ENCODE measurements at places on chromosomes 5 and 9.

DNA sequence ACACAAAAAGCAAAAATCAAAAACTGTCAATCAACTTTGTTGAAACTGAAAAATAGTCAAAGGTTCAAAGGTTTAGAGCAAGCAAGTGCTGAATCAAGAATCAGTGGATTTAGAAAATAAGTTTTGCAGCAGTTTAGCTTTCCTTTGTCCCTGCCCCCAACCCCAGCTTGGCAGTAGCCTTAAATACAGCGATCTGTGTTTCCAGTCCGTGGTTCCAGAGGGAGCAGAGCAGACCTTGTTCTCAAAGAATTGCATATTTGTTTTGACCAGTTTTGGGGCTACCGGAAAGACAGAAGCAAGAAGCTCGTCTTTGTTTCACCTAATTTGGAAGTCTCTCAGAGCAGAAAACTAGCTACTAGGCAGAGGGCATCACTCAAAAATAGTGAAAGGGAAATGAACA lies 57.2 kb upstream of the PRDM9 start:
- no peak for DNase-seq

DNA sequence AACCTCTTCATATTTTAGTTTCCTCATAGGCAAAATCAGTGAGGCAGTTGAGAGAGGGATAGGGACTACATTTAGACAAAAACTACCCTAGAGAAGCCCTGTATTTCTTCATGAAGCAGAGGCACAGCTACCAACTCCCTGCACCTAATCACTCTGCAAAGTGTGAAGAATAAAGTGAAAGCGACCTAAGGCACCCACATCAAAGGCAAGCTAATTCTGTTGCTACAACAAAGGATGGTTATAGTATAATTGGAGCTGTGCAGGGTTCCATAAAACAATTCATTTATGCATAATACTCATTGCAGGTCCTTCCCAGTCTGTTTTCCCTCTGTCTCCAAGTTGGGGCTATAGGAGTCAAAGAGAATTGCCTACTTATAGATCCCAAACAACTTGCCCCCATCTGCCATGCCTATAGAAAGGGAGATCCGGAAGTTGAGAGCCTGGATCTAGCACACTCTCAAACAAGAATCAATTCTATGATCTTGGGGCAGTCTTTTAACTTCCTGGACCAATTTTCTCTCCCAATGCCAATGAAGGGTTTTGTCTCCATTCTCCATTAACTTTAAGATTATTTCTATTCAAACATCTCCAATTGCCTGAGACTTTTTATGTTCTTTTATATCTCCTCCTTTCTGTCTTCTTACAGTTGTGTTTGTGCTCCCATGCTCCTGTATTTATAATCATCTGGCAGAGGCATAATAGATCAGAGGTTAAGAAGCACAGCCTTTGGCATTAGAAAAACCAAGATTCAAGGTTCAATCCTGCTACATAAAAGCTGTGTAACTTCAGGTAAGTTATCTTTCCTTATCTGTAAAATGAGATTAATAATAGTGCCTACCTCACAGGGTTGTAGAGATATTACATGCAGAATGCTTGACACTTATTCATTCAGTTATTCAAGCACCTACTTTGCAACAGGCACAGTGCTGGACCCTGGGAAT lies 56.0 kb upstream of the PTGER4 start:
- DNase-seq: no peak

DNA sequence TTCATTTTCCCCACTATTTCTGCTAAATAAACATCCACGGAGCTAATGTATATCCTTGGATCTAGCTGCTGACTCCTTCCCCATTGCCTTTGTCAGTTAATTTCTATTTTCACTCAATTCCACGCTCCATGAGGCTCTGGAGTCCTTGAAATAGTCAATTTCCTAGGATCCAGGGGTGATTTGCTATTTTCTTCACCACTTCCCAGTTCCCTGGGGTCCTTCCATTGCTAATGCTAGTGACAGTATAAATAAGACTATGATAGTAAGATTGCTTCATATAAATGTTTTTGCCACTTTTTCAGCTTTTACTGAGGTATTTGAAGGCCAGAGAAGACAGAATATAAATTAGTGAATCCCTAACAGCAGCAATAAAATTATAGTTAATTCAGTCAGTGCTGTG lies 13.1 kb downstream of the TSSK1B start:
- DNase-seq: no peak

GRCh38 chr9:127446713-127447415 lies 4.3 kb downstream of the RPL12 start:
- no peak for DNase-seq

- no peak for DNase-seq
These were observed 45.0 kb downstream of the DBH start for GRCh38 chr9:133680976-133681657.

DNA sequence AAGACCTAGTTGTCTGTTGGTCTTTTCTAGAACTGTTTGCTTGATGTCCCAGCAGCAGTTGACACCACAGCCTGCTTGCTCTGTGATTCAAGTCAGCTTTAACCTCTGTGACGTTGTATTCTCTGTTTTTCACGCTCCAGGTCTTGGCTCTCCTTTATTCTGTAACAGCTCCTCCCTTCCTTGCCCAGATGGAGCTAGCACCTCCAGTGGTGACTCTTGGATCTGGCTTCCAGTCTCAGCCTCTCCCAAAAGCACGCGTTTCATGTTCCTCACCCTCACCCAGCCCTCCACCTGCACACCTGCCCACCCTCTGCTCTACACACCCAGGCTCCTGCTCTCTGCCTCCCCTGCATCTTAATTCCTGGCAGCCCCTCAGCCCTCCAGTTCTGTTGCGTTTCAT lies 50.6 kb downstream of the DMRT1 start:
- no peak for DNase-seq

DNA sequence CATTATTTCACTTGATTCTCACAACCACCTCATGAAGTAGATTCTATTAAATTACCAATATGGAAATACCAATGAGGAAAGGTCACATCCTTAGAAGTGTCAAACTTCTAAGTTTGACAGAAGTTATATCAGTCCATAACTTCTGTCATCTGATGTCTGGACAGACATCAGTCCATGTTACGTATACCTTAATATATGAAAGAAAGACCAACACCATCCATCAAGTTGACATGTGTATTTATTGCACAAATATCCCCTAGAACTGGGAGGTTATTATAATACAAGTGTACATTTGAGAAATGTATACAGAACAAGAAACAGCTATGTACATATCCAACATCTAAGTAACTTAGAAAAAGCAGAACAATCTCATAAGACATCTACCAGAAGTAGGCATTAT lies 6.5 kb upstream of the RAPGEF6 start:
- no peak for DNase-seq

DNA sequence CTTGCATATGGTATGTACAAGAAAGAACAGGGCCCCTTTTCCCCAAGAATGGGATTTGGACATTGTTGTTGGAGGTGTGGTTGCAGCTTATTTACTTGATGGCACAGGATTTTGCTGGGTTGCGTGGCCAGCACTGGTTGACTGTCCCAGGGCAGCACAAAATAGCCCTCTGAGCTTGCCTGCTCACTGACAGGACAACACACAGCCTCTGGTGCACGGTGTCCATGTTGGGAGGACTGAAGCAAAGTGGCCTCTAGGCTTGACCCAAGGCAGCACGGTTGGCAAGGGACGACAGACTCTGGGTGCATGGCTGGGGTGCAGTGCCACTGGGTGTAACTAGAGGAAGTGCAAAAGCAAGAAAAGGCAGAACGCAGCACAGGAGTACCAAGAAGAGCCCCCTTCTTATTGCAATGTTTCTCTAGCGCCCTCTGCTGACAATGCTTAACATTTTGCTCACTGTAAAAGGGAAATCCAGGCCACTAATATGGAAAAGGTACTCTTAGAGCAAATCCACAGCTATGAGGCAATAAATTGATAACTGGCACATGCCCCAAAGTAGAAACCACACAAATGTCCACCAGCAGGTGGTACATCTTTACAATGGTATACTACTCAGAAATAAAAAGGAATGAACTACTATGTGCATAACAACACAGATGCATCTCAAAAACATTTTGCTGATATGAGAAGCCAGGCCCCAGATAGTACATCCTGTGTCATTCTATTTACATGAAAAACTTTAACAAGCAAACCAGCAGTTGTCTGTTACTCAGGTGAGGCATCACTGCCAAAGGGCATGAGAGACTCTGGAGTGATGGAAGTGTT lies 47.4 kb upstream of the BARX1 start:
- DNase-seq: peak; percentile 73

- no peak for DNase-seq
These were observed 1.6 kb upstream of the OXCT1 start for GRCh38 chr5:41871852-41872251.

- no peak for DNase-seq
These were observed 18.5 kb upstream of the TCERG1 start for GRCh38 chr5:146428658-146429057.

DNA sequence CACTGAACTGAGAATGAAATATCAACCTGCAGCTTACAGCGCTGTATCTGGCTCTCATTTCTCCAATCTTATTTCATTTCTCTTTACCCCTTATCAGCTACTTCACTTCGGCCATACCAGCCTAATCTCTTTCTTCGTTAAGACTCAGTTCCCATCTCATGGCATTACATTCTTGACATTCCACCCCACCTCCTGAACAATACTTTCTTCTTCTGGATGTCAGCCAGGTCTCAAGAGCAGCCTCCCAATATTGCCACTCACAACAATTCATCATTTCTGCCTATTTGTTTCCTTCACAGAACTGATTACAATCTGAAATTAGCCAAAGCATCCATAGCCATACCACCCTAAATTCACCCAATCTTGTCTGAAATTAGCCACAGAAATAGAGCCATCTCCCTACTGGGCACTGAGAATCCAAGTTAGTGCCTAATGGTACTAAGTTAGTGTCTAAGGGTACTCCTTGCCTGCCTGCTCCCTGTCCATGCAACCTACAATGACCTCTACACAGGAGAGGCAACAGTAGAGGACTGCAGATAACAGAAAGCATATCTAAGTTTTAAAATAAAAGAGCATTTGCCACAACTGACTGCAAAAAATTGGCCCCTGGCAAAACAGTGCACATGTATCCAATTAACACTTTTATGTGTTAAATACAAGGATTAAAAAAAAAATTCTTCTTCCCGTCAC lies 35.2 kb downstream of the SETX start:
- no peak for DNase-seq

DNA sequence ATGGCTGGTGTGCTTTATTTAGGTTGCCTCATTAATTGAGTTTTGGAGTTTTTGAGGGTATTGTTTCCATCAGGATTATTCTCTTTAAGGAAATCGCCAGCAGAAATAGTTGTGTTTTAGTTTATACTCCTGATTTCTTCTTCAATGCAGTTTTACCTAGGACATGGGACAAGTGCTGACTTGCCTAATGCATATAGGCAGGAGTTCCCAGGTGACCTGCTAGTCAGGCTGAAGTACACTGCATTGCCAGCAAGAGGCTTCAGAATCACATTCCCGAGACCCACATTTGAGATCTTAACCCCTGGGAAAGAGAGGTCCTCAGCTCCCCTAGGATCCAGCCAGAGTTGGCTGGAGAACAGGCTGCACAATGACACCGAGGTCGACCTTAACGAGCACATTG lies 1.5 kb upstream of the OR1N2 start:
- DNase-seq: no peak

GRCh38 chr9:72526901-72527800 lies 5.7 kb downstream of the TMC1 start:
- DNase-seq: no peak

DNA sequence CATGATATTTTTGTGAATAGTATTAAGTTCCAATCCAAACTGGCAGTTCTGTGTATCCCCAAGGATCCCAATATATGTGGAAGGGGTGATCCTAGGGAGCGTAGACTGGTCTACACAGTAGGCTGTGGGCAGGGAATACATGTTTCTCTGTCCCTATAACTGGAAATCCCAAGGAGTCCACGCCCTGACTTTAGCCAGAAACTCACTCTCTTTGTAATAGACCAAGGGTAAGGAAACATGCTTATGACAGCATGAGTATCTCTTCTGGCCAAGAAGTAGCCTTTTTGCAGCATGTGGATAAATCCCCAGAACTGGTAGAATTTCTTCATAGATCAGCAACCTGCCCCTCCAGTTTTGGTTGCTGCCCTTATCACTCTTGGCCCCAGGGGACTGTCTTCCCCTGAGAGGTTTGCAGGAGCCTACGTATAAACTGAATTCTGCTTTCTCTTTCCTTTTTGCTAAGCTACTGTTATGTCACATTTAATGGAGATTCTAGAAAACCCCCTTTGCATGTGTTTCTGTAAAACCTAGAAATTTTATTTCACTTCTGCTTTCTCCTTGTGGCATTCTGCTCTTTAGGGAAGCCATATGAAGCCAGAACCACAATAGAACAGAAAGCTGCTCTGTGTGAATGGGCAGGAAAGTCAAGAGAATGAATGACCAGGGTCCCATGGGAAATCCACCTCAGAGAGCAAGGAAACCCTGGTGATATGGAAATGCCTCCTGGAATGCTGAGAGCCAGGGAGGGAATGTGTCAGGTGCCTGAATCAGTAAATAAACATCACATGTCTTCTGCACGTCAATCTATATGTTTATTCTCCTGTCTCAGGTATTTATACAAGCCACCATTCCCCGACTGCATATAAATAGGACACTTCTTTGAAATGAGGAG lies 3.5 kb downstream of the IFNA2 start:
- DNase-seq: no peak

GRCh38 chr5:78594610-78595457 lies 53.7 kb downstream of the LHFPL2 start:
- no peak for DNase-seq

GRCh38 chr5:51664491-51665250 lies 281.4 kb downstream of the ISL1 start:
- DNase-seq: no peak

GRCh38 chr5:142170254-142170953 lies 61.8 kb downstream of the NDFIP1 start:
- no peak for DNase-seq

DNA sequence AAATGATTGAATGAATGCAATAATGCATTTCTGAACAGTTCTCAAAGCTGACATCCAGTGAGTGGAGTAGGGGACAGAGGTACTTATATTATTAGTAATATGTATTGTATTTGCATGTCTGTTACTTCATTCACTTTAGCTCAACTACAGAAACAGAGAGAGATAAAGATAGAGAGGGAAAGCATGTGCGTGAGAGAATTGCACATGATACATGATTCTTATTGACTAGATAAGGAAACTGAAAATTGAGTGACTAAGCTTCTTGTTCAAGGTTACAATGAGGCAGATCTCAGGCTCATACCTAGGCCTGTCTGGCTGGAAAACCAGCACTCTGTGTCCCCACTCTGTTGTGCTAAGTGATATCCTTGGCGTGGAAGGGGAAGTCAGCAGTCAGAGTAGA lies 337.7 kb upstream of the KLF4 start:
- DNase-seq: no peak

- no peak for DNase-seq
These were observed 27.1 kb upstream of the TLE1 start for GRCh38 chr9:81716409-81716808.

- DNase-seq: no peak
These were observed 420.3 kb downstream of the GABRG2 start for GRCh38 chr5:162487528-162488525.

- peak; percentile 38 for DNase-seq
These were observed 44.0 kb upstream of the SVEP1 start for GRCh38 chr9:110623462-110624025.

DNA sequence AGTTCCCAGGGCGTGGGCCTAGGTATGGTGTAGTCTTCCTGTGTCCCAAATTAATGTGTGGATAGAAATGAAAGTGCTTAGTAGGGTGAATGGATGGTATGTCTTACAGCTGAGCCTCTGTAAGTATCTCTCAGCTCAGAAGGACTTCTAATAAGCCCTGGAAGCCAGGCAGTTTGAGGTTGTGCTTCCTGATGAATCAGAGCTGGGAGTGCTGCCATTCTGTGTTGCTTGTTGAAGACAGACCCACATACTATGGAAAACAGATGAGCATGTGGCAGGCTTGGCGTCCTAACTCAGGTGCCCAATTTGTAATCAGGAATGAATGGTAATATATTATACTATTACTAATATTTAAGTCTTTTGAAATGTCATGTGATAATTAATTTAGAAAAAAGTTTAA lies 69.8 kb downstream of the CMYA5 start:
- no peak for DNase-seq
